ENCODE measurements at places on chromosomes 2 and 18.
A peak's percentile ranks its signal among the peaks of the same experiment; 100 is the strongest.

DNA sequence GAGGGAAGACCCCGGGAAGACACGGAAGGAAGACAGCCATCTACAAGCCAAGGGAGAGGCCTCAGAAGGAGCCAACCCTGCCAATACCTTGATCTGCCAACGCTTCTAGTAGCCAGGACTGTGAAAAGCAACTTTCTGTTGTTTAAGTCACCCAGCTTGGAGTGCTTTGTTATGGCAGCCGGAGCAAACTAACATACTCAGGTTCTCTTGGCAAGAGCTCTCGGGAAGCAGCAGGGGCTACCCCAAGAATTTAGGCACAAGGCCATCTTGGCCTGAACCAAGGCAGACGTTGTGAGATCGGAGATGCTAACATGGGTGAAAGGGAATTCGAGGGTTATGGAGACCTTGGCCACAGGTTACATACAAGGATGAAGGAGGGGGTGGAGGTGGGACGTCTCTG is 78.6 kb upstream of the KLHL29 start:
- no peak for DNase-seq

- DNase-seq = no peak
Observed at GRCh38 chr2:156473445-156473844, 37.3 kb downstream of the GPD2 start.

GRCh38 chr18:73296686-73297085 is 428.9 kb upstream of the NETO1 start:
- no peak for DNase-seq

DNA sequence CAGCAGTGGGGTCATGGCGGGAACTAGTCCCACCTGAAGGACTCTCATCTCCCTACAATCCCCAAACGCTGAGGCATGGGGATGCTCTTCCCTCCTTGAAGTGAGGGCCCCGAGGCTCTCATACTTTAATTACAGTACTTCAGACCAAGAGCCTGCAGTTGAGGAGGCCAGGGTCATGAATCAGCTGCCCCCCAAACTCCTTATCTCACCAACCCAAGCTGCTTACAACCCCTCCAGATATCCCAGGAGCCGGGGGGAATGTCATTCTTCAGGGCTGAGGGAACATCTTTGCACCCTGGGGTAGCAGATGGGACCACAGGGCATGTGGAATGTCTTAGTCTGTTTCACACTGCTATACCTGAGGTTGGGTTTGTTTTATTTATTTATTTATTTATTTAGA is 2.8 kb upstream of the CAPN10 start:
- DNase-seq = peak; percentile 8

- no peak for DNase-seq
Observed at GRCh38 chr18:48940854-48941611, 9.7 kb downstream of the SMAD7 start.

DNA sequence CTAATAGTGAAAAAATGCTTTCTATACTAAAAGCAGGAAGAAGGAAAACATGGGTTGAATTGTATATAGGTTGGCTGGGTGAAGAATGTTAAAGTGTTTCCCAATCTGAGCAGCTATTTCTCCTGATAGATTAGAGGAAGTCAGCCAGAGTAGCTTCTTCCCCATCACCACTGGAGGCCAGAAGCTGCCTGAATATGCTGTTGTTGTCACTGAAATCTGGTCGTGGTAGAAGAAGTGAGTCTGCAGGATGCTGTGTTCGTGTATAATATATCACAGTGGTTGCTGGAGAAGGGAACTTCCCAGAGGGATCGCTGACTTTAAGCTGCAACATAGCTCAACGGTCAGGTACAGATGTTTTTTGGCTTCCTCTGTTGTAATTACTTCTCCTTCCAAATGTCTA is 247.5 kb upstream of the LRATD1 start:
- DNase-seq = no peak

- DNase-seq = no peak
Observed at GRCh38 chr18:34001376-34001775, 223.3 kb downstream of the NOL4 start.

DNA sequence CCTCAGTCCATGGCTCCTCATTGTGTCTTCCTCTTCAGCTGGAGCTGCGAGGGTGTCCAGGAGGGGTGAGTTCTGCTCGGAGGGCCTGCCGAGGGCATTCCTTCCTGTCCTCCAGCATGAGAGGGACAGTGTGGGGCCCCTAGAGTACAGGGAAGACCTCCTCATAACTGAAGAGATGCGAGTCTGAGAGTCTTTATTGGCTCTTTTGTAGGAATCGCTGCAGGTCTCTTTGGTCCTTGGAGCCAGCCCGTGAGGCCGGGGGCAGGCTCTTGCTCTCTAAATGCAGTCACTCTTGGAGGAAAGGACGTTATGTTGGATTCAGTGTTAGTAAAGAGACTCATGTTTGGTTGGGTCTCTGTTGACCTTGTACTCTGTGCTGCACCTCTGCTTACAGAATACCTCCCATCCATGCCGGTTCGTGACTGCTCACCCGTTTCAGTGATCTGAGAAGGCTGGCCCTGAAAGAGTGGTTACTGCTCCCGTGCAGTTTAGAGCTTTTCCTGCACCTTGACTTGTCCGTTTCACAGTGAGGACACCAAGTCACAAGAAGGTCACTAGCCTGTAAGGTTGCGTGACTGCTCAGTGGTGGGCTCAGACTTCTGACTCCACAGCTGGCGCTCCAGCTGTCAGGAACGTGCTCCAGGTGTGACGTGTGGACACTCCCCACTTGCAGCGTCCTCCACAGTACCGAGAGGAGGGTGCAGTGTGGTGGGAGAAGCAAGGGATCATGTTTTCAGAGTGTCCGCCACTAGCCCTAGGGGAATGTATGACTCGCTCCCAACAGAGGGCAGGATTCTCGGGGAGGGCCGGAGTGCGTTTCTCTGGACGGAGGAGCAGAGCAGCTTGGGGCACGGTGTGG is 7.8 kb downstream of the ATG4B start:
- no peak for DNase-seq

DNA sequence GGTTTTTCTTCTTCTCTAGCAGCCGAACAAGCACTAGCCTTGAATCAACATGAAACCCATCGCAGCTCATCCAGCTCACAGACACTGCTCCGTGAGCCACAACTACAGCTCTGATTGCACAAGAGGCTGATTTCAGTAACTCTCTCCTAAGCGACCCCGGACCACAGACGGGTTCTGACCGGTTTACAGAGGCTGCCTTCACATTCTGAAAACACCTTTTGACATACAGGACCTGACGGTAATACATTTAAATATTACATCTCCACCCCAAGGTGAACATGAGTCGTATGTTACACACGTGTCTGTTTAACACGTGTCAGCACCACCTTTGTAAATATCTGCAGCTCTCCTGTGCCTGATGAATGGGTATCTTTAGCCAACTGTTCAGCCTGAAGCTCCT is 120.7 kb downstream of the TMEM18 start:
- DNase-seq = no peak

DNA sequence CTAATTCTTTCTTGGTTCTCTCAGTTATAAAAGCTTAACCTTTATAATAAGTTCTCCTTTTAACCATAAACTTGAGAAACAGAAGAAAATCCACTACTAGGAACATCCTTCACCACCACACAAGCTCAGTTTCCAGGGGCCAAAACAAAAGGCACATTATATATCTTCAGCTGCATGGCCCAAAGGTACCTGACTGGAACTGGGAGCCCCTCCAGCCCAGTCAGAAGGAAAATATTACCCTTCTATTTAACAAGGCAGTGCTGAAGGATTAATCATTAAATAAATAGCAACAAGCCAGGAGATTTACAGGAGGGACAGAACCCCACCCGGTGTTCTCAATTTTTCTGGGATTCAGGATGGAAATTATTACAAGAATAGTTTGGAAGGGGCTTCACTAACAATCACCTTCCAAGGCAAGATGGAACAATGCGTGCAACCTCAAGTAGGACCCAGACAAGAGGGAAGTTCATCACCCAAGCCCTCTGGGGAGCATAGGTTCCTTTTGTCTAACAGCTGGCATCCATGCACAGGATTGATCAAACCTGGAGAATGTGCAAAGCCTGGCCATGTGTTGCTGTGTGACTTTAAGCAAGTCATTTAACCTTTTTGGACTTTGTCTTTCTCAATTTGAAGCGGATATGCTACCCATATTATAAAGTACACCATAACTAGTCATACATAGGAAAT is 159.6 kb upstream of the SETBP1 start:
- no peak for DNase-seq

DNA sequence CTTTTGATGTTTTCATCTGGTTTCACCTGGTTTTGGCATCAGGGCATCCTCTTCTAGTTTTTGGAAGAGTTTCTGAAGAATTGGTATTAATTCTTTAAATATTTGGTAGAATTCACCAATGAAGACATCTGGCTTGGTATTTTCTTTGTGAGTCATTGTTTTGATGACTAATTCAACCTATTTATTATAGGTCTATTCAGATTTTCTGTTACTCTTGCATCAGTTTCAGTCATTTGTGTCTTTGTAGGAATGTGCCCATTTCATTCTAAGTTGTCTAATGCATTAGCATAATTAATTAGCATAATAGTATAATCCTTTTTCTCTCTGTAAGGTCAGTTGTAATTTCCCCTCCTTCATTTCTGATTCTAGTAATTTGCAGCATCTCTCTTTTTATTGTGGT is 8.0 kb downstream of the GNLY start:
- no peak for DNase-seq

DNA sequence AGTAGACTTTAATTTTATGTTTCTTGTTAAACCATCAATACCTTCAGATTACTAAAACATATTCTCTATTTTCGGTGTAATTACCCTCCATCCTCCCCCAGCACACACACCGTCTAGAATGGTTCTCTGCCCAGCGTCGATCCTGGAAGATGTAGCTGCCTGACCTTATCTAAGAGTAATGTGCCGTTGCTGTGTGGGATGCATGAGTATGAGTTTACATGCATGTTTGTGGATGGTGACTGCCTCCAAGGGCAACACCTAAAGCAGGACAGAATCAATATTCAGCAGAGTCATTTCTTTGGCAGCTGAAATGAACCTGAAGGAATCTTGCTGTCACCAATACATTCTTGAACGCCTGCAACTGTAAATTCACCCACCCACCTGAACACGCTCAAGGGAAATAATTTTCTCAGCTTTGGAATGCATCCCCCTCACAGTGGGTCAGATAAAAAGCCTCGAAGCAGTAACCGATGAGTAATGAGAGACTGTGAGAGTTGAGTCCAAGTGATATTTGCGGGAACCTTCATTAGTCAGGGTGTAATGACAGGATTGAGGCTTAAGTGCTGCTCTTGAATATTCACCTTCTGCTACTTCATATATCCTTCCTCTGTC is 155.8 kb upstream of the RND3 start:
- no peak for DNase-seq

- DNase-seq = no peak
Observed at GRCh38 chr2:134087371-134087921, 166.4 kb upstream of the MGAT5 start.

- no peak for DNase-seq
Observed at GRCh38 chr2:84797271-84797670, 83.6 kb downstream of the TRABD2A start.

GRCh38 chr2:221792971-221793521 is 220.9 kb upstream of the EPHA4 start:
- DNase-seq = no peak

GRCh38 chr2:231348704-231349373 is 46.7 kb upstream of the B3GNT7 start:
- DNase-seq = no peak

DNA sequence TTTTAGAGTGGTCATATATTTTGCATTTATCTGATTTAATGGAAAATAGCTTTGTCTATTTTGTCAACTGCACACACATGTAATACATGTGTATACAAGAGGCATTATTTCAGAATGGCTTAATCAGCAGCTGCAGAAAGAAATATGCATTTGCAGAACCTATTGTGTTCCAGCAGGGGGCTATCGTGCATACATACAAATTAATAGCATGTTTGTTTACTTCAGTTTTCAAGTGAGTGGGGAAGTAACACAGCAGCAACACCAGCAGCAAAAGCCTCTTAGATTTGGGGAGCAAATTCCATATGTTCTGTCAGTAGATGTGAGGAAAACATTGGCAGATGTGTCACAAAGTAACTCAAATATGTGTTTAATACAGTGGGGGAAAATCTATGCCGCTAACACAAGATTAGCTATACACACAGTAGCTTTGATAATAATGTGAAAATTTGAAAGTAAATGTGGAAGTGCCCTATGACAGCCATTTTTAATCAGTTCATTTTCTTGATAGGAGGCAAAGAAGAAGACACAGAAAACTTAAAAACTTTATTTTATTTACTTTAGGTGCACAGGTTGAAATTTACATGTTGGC is 218.1 kb downstream of the WDR7 start:
- no peak for DNase-seq

Measured in left ventricle myocardium superior (tissue), 1 donor.